Stimulated activated CD4-positive, alpha-beta T cell treated with anti-CD3 and anti-CD28 coated beads, Interleukin-4, amount 100 ng/mL, for 24 hours (primary cell): ENCODE measurements at places on chromosomes 6 and 20.

DNA sequence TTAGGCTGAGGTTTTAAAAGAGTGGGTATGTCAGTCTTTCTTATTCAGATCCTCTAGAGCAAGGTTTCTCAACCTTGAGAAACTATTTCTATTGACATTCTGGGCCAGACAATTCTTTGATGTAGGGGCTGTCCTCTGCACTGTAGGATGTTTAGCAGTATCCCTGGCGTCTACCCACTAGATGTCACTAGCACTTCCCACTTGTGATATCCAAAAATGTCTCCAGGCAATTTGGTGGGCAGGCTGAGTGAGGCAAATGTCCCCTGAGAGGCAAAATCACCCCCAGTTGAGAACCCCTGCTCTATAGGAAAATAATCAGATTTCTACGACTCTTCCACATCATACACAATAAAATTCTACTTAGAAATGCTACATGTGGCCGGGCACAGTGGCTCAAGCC lies 7.7 kb upstream of the ZKSCAN8 start:
- peak; percentile 32 for DNase-seq

DNA sequence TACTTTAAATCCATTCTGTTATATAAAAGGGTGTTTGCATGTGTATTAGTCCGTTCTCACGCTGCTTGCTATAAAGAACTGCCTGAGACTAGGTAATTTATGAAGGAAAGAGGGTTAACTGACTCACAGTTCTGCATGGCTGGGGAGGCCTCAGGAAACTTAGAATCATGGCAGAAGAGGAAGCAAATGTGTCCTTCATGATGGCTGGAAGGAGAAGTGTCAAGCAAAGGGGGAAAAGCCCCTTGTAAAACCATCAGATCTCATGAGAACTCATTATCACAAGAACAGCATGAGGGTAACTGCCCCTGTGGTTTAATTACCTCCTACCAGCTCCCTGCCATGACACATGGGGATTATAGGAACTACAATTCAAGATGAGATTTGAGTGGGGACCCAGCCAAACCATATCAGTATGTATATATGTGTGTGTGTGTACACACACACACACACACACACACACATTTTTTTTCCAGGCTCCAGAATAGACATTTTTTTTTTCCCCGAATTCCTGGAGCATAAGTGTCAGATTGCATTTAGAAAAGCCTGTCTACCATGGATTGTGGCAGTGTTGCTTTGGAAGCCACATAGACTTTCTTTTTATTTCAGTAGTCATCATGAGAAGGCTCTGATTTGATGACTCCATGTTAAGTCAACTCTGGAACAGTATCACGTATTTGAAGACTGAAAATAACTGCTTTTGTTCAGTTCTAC lies 31.5 kb downstream of the KDM1B start:
- DNase-seq, result no peak

- no peak for DNase-seq
Observed at GRCh38 chr6:152642578-152643375, 5.6 kb upstream of the SYNE1 start.

DNA sequence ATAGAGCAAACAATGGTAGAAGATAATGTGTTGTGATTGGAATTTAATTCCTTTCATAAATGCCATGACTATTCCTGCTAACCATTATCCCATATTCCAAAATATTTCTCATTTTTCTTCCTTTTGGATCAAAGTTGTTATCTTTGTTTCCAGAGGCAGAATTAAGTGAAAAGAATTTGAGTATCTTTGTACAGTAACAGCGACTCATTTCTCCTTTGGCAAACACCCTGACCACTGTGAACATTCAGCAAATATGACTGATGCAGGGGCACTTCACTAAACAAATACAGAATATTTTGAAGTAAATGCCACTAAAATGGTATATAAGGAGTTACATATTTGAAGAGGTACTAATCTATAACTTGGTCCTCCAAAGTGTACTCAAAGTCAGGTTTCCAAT lies 105.0 kb upstream of the LAMP5 start:
- no peak for DNase-seq

DNA sequence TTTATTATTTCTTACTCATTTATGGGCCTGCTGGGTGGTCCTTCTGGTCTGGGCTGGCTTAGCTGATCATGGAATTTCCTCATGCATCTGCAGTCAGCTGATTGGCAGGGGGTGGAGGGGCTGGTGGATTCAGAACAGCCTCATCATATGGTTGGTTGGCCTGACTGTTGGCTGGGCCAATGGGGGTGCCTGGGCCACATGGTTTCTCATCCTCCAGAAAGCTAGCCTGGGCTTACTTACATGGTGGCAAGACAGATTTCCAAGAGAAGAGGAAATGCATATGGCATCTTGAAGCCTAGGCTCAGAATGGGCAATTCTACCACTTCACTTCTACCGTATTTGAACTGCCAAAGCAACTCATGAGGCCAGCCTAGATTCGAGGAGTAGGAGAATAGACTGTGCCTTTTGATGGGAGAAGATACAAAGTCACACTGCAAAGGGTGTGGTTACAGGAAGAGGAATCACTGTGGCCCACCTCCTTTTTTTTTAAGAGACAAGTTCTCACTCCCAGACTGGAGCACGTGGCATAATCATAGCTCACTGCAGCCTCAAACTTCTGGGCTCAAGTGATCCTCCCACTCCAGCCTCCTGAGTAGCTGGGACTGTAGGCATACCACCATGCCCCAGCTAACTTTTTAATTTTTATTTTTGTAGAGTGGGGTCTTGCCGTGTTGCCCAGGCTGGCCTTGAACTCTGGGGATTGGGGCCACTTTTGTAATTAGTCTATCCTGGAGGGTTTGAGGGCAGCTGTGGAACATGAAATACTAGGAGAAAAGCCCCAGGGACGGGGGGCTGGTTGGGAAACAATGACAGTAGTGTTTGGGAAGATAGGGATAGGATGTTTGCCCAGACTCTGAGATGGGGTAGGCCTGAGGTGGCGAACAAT lies 47.6 kb upstream of the RNF24 start:
- no peak for DNase-seq

- no peak for DNase-seq
Observed at GRCh38 chr20:59561228-59561605, 43.1 kb upstream of the PHACTR3 start.
